ENCODE measurements at places on chromosomes 12 and 14.

DNA sequence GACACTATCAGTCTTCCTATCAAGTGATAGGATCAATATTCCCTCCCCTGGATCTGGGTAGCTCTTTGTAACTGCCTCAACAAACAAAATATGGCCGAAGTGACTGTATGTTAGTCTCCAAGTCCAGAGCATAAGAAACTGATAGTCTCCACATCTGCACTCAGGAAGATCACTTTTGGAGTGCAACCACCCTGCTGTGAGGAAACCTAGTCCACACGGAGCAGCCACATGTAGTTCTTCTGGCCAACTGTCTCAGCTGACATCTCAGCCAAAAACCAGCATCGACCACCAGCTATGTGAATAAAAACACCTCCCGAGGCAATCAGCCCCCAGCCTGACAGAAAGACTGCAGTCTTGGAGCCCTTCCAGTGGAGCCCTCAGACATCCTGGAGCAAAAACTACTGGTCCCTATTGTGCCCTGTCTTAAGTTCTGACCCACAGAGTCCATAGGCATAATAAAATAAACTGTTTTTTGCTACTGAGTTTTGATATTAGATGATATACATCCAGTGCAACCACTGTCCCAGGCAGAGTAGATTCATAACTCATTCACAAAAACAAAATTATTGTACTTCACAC lies 143.8 kb downstream of the MED13L start:
- no peak for DNase-seq

DNA sequence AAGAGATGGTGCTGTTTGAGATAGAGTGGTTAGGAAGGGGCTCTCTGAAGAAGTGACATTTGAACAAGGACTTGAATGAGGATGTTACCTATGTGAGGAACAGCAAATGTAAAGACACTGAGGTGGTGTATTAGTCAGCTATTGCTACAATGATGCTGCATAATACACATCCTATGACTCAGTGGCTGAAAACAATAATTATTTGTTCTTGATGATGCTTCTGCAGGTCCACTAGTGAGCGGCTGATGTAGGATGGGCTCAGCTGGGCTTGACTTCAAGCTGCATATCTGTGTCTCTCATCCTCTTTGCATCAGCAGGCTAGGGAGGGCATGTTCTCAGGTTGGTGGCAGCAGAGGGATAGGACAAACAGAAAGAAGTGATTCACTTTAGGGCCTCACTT lies 21.4 kb upstream of the CLMN start:
- no peak for DNase-seq

GRCh38 chr12:101671833-101672232 lies 25.6 kb upstream of the CHPT1 start:
- no peak for DNase-seq

GRCh38 chr14:30588873-30589272 lies 29.9 kb downstream of the G2E3 start:
- no peak for DNase-seq

DNA sequence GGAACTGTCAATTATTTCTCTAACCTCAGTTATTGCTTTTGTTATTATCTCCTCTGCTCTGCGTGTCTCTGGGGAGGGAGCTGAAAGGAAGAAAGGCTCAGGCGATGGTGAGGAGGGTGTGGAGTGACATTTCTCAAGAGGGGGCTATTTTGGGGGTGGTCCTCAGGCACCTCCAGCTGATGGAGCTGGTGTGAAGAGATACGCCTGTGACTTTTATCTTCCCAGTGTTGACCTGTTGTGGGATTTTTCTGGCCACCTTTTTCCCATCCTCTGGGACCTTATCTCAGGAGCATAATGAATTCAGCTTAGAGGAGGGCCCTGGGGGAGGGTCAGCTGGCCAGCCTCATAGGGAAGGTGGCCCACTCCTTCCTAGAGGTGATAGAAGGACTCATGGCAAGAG lies 26.4 kb downstream of the KCNA5 start:
- DNase-seq, result no peak

DNA sequence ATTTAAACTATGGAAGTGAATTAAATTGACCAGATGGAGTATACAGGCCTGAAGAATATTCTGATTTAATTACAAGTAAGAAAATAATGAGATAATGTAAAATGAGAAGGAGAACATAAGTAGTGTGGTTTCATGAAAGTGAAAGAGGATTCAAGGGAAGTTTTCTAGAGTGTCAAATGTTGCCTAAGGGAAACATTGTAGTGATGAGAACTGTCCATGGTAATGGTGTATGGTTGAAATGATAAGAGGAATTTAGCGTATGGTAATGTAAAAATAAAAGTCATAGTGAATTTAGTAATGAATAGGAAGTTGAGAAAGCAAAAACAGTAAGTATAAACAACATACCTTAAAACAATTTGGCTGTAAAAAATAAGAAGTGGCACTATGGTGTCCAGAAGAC lies 1954.6 kb upstream of the FLRT2 start:
- no peak for DNase-seq

Data from stimulated activated CD4-positive, alpha-beta T cell treated with anti-CD3 and anti-CD28 coated beads, Interleukin-15, amount 100 ng/mL, for 1 hour (primary cell).